ENCODE measurements at places on chromosomes 3 and 15. TPM values are rescaled to one million over a fixed set of nuclear protein-coding genes. Genes with fewer than 3 reads are reported as not detected.

The CCR2 gene
- total RNA-seq: 4.7 TPM

The MORC1 gene
- total RNA-seq: 0.35 TPM

The ROPN1 gene
- not detected for total RNA-seq

The SH3GL3 gene
- total RNA-seq: 4.3 TPM

The SEMA6D gene
- total RNA-seq: 40.2 TPM

The PHC3 gene
- 70.4 TPM for total RNA-seq

The GATA2 gene
- 45.6 TPM for total RNA-seq
